Left ventricle myocardium superior (tissue), 1 donor: ENCODE measurements at places on chromosomes 2 and 18.
A peak's percentile ranks its signal among the peaks of the same experiment; 100 is the strongest.

DNA sequence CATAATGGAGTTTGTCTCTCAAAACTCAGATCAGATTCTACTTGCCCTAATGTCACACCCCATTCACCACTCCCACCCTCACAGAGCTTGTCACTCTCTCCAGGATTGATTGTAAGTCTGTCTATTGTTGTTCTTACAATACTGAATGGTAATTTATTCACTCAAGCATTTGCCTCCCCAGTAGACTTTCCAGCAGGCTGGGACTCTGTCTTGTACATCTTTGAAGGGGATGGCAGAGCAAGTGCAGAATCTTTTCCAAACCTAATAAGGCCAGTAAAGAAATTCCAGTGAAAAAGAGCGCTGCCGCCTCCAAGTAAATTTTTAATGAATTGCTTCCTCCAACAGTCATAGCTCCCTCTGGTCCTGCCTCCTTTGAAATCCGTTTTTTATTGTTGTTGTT, 56.9 kb downstream of the RBM43 start:
- no peak for DNase-seq

DNA sequence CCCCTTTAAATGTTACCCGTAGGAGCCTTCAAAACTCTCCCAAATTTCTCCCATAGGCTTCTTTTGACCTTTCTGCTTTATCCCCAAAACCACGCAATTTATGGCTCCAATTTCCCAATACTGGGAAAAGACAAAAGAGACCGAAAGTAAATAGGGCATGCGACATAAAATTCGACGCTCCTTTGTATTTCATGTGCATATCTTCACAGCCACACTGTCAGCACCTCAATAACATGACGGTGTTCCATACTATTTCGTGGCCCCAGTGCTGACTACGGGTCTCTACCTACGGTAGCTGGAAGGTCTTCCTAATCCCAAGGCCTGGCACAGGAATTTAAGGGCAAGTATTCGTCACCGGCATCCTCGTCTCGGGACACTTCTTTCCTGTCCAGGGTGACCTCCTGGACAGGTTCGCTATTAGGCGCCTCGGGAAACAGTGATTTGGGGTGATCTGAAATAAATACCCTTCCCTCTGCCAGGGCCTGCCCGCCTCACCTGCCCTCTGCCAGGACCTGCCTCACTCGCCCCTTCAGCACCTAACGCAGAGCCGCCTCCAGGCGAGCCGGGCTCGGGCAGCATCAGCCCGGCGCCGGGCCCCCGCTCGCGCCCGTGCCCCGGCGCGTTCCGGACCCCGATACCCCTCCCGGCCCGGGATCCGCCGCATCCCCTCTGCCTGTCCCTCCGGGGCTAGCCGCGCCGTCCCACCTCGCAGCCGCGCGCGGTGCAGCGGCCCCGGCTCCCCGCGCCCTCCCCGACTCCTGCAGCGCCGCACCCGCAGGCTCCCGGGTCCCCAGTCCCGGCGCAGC, 680 bp downstream of the DTNB start:
- DNase-seq, result peak; percentile 66

DNA sequence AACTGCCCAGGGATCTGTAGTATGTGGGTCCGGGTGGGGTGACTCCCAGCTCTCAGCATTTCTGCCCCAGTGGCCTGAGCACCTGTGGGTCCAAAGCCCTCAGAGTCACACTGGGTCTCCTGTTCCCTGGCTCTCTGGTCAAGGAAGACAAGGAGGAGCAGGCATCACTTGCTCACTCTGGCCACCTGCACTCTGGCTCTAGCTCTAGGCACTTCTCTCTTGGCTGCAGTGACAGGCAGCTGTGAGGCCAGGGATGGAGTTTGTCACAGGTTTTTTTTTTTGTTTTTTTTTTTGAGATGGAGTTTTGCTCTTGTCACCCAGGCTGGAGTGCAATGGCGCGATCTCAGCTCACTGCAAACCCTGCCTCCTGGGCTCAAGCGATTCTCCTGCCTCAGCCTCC, 84.6 kb downstream of the HS1BP3 start:
- no peak for DNase-seq

DNA sequence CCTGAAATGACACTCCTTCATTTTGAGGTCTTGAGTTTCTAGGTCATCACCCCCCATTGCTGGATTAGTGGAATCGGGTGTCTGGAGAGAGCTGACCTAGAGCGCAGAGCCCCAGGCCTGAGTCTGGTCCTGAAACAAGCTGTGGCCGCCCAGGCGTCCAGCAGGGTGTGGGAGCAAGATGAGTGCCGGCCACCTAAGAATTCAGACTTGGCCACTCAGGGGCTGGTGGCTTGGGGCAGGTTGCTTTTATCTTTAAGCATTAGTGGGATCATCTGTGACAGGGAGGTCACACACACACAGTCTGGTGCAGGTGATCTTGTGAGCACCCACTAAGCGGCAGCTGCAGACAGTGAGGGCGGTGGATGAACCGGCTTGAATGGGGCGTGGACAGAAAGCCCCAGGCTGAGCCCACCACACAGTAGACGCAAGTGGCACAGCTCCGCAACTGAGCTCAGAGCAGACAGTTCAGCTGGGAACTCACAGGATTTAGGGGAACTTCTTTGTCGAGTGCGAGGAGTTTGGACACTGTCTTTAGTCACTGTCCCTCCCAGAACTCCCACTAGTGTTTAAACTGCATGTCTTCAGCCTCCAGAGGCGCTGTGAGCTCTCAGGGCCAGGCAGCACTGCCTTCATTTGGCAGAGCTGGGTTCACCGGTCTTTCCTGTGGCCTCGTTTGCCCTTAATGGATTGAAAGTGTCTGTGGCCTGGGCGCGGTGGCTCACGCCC, 21.5 kb downstream of the ITGB1BP1 start:
- DNase-seq, result no peak

DNA sequence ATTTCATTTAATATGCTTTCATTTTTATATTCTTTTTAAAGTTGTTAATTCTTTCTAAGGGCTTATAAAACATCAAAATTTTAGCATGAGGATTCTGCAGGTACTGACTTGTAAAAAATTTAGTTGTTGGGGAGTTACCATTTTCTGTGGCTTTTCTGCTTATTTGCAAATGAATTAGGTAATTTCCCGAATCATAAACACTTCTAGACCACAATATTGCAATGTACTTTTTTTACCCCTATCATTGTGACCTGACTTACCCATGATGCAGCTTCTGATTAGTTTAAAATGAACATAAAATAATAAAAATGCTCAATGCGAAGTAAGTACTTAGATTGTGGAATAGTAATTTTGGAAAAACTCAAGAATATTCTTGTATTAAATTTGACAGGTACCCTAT, 11.4 kb downstream of the ARL6IP6 start:
- DNase-seq, result no peak

DNA sequence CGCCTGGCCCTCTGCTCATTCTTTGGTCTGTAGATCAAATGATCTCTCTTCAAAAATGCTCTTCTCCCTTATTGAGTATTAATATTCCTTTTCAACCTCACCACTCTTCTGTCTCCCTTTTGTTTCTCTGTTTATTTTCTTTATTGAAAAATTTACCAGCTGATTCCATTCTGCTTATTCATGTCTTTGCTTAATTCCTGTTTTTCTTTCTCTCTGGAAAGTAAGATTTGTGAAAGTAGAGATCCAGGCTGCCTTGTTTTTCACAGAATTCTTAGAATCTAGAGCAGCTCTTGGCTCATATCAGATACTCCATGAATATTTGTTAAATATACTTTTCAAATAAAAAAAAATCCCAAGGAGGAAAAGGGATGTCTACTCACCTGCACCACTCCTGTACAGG, 157.0 kb downstream of the DOCK10 start:
- no peak for DNase-seq

- no peak for DNase-seq
Measured at GRCh38 chr2:21740484-21740883, 616.7 kb downstream of the TDRD15 start.

- DNase-seq, result no peak
Measured at GRCh38 chr2:569681-570080, 107.5 kb downstream of the TMEM18 start.

GRCh38 chr2:11257964-11258363, 86.5 kb downstream of the ROCK2 start:
- no peak for DNase-seq

GRCh38 chr2:148122788-148123187, 101.9 kb downstream of the MBD5 start:
- no peak for DNase-seq

DNA sequence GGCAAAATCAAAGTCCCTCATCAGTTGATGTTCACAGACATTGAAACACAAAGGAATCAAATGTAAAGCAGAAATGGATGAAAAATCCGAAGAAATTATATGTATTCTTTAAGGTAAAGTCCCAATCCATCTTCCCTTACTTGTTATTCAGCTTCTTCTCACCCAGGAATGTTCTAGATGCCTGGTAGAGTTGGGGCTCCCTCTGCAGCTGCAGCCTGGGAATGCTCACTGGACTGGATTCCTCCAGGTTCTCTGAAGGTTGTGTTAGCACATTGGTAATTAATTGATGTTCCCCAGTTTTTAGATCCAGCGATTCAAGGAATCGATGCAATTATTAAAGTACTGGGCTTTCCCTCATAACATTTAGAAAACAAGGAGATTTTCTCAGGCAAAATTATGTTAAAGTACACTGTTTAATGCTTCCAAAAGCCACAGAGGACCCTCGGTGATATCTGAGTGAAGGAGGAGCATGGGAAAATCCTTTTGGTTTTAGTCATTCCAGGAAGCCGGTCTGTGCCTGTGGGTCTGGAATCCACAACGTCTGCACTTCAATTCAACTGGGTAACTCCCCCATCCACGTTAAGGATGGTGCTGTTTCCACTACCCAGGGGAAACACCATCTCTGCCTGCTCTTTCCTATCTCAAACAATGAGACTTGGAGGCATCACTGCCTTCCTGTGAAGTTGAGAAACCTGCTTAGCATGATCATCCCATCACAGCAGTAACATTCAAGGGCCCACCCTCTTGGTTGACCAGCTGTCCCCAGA, 22.0 kb downstream of the NTSR2 start:
- no peak for DNase-seq

DNA sequence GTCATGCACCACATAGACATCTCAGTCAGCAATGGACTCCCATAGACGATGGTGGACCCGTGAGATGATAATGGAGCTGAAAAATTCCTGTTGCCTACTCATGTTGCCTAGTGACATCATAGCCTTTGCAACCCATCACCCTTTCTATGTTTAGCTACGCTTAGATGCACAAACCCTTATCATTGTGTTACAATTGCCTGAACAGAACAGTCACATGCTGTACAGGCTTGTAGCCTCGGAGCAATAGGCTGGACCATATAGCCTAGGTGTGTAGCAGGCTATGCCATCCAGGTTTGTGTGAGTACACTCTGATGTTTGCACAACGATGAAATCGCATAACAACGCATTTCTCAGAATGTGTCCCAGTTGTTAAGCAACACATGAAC, 221.6 kb downstream of the ALPK2 start:
- no peak for DNase-seq

- DNase-seq, result peak; percentile 63
Measured at GRCh38 chr18:76491776-76492668, 3.0 kb downstream of the ZNF516 start.

GRCh38 chr2:44578471-44579093, 216.8 kb downstream of the CAMKMT start:
- DNase-seq, result no peak

GRCh38 chr2:46171411-46171953, 125.7 kb upstream of the EPAS1 start:
- DNase-seq, result no peak

DNA sequence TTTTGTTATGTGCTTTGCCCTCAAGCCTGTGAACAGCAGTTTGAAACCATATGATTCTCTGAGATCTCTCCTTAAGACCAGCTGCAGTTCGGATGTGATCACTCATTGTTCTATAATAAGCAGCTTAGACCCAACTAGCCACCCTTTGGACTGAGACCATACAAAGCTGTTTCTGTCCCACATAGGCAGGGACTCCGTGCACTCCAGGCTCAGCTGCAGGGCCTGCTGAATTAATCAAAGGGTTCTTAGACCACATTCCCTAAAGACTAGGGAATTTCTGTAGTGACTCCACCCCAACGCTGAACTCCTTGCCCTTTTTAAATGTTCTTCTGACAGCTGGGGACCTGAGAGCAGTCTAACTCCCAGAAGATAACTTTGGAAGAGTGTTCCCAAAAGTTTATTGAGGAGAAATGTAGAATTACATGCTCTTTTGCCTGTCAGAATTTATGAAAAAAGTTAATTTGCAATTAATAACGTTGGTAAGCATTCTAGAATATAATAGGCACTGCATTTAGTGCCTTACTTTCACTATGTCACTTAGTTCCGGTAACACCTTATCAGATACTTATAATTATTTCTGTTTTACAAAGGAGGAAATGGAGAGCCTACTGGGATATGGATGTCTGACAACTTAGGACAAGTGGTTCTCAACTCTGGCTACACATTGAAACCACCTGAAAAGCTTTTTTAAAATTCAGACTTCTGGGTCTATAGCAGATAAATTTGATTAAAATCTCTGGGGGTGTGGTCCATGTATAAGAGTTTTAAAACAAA, 42.3 kb downstream of the GULP1 start:
- peak; percentile 40 for DNase-seq

DNA sequence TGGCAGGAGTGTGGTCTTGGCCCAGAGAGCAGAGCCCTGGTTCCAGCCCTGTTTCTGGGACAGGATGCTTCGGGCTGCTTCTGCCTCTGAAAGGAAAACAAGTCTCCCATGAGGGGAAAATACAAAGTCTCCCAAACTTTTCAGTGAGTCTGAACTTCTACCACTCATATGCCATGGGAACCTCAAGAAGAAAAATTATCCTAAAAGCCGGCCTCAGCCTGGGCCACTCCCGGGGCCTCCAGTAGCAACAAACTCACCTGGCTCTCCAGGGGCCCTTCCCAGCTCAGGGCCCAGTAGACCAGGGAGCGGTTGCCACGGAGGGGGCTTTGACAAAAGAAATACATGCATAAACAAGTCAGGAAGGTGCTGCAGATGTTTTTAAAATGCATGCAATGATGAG, 289.2 kb upstream of the HDAC4 start:
- no peak for DNase-seq

DNA sequence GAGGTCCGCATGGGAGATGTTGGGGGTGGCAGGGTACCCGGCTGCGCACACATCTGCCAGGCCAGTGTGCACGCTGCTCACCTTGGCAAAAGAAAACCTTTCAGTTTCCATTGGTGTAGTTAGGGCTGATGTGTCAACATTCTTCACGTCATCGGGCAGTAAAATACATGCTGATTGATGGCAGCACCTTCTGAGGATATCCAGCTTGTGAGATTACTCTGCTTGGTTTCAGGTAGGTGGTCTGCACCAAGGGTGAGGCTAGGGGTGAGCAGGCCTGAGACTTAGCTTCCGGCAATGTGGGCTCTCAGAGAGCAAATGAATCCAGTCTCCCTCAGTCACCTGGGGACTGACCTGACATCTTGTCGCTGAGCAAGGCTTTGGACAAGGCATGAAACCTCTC, 19.3 kb upstream of the ACKR3 start:
- DNase-seq, result no peak
